Stimulated activated effector memory CD8-positive, alpha-beta T cell treated with anti-CD3 and anti-CD28 coated beads, Interleukin-12 subunit alpha, Interleukin-12 subunit beta, amount 100 ng/mL, for 72 hours (primary cell): ENCODE measurements at places on chromosomes 3 and 15.
A peak's percentile ranks its signal among the peaks of the same experiment; 100 is the strongest.

DNA sequence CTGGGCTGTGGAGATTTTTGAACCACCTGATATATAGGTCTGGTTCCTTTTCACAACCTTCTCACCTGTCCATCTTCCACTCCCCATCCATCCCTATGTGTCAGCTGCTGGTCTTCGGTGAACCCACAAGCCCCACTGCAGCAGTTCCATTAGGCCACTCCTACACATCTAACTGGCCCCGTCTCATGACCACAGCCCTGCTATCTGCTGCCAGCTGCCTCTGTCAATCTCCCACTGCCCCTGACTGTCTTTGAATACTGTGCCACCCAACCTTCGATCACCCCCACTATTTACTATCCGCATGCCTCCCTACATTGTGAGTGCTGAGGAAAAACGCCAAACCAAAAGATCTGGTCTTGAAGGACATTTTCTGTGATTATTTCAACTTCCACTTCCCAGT lies 795.4 kb downstream of the IGSF11 start:
- DNase-seq, result no peak

GRCh38 chr3:56904552-56905215 lies 102.9 kb upstream of the ARHGEF3 start:
- DNase-seq, result no peak

GRCh38 chr15:70492240-70493177 lies 270.8 kb downstream of the UACA start:
- peak; percentile 82 for DNase-seq

DNA sequence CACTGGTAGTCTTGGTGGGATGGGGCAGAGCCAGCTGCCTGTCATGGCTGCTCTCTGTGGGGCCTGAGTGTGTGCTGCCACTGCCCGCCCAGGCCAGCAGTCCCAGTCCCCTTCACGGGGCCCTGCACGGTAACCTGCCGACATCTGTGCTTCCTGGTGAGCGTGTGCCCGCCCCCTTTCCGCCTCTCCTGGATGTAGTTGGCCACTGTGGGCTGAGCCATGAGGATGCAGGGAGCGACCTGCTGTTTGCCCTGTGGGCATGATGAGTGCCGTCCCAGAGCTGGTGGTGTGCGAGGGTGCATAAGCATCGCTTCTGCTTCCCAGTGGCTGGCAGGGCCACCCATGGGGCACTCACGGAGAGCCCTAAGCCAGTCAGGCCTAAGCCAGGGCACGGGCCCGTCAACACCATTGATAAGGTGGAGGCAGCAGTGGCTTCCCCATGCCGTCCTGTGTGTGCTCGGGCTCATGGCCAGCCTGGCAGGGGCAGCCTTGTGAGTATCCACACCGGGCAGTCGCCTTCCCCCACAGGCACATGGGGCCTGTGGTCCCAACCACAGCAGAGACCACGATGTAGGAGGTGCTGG lies 14.6 kb downstream of the PLXNA1 start:
- DNase-seq, result no peak

DNA sequence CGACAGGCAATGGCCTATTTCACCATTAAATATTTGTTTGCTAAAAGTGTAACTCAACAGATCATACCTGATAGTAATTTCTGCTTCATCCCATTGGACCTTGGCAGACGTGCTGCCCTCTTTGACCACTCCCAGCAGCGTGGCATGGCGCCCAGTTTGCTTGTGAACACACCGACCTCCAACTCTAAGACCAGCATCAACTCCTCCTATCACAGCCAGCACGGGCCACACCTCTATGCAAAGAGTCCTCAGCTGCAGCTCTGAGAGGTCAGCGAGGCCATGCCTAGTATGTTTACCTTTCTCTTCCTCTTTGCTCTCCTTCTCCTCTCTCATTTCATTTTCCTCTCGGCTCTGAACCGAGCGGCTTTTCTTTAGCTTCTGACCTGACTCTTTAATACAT lies 80.6 kb downstream of the FBXL22 start:
- DNase-seq, result no peak

DNA sequence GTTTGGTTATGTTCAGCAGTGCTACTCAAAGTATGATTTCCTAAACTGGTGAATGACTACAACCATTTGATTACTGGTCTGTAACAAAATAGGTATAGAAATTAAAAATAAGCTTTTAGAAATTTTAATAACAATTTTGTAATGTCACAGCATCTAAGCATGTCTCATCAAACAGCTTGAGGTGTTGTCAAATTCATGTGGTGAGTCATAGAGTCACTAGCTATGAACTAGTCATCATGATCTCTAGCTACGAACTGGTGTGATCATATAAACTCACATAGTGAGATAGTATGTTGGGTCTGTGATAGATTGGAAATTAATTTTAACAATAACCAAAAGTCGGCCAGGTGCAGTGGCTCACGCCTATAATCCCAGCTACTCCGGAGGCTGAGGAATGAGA lies 213.9 kb upstream of the RBMS3 start:
- no peak for DNase-seq

- DNase-seq, result no peak
Observed at GRCh38 chr3:60177726-60178125, 1073.5 kb downstream of the FHIT start.

- DNase-seq, result no peak
Observed at GRCh38 chr15:68812597-68813431, 7.9 kb downstream of the ANP32A start.

- DNase-seq, result no peak
Observed at GRCh38 chr3:186653984-186654383, 11.8 kb upstream of the HRG start.

DNA sequence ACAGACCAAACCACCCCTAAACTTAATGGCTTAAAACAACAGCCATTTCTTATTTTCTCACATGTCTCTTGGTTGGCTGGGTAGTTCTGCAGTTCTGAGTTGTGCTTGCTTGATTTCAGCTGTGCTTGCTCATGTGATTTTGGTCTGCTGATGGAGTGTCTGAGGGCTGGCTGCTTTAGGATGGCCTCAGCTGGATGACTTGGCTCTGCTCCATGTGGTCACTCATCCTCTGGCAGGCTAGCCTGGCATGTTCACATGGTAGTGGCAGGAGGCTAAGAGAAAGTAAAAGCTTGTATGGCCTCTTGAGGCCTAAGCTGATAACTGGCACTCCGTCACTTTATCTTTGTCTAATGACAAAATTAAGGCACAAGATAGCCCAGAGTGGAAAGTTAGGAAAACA lies 4.1 kb downstream of the SV2B start:
- DNase-seq, result no peak

DNA sequence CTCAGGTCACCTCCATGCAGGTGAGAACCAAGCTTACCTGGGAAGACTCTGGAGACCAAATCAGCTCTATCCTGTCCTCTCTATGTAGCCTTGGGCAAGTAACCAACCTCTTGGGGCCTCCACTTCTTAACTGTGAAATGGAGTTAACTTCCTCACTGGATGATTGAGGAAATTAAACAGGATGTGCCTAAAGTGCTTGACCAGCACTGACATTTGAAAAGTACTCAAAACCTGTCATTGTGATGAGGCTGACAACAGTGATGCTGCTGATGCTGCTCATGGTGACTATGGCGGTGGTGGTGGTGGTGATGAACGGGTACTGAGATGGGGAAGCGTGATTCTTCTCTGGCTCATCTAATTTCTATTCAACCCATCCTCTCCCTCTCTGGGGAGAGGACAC lies 22.3 kb downstream of the VIPR1 start:
- DNase-seq, result no peak

DNA sequence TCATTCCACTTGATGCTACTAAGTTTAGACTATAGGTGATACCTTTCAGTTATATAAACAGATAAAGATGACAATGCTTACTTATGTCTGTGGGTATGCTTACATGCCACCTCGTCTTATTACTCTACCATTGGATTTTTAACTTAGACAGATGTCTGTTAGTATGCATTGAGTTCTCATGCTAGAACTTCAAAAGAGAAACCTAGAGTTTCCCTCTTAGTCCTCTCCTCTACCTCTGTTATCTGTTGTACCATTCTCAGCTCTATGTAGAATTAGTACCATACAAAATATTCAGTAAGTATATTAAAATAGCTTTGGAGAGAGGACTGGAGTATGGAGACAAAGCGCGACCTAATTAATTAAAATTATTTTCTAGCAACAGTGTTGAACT lies 111.3 kb downstream of the BBX start:
- DNase-seq, result no peak

DNA sequence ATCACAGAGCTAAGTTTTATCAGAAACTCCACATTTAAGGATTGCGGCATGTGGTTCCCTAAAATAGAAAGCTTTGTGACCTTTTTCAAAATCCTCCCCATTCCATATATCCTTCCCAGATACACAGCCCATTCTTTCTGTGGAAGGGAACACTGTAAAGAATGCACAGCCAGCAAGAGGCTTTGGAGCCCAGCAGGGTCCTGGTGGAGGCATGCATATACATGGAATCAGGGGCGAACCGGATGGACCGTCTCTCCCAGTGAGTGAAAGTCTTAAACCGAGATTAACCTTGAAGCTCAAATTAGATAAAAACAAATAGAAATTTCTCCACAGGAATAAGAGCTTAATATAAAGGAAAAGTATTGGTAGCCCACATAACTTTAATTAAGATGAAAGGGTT lies 436.2 kb upstream of the MDFIC2 start:
- no peak for DNase-seq

DNA sequence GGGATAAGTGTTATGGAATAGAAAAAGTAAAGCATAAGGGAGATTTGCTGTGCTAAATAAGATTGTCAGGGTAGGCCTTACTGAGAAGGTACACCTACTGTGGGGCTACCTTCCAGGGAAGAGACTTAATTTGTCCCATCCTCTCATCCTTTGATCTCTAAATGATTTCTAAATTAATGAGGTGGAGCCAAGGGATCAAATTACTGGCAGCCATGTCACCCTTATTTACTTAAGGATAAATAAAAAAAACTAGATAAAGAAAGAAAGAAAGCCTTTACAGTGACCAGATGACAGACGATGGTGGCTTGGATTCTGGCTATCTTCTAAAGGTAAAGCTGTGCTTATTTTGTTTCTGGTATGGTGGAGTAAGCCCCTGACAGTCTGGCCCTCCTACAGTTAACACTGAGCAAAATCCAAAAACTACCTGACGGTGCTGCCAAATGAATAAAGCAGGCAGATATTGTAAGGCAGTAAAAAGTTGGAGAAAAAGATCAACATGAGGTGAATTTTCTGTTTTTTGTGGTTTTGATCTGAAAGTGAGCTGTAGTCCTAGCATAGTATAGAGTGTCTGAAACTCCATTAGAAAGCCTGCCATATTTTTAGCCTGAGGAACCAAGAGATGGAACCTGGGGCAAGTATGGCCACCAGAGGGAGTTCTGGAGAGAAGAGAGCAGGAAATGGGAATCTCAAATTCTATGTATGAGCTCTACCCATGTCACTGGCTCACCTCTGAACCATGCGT lies 285.1 kb upstream of the MANF start:
- no peak for DNase-seq

GRCh38 chr3:121330634-121331033 lies 215.2 kb downstream of the POLQ start:
- DNase-seq, result no peak

- DNase-seq, result no peak
Observed at GRCh38 chr15:68734881-68735280, 85.8 kb downstream of the ANP32A start.

DNA sequence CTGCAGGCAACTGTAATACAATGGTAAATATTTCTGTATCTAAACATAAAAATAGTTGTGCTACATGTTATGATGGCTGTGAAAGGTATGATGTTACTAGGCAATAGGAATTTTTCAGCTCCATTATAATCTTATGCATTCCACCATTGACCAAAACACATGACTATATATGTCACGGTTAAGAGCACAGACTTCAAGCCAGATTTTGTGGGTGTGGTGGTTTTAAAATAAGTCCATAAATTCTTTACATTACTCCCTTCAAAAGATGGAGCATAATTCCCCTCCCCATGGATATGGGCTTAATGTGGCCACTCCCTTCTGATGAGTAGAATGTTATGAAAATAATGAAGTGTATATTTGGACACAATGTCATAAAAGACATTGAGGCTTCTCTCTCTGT lies 88.4 kb upstream of the TBC1D5 start:
- DNase-seq, result no peak

- no peak for DNase-seq
Observed at GRCh38 chr15:64630396-64631107, 144.8 kb downstream of the RBPMS2 start.

- DNase-seq, result peak; percentile 82
Observed at GRCh38 chr3:53255423-53255774, 423 bp downstream of the TKT start.

DNA sequence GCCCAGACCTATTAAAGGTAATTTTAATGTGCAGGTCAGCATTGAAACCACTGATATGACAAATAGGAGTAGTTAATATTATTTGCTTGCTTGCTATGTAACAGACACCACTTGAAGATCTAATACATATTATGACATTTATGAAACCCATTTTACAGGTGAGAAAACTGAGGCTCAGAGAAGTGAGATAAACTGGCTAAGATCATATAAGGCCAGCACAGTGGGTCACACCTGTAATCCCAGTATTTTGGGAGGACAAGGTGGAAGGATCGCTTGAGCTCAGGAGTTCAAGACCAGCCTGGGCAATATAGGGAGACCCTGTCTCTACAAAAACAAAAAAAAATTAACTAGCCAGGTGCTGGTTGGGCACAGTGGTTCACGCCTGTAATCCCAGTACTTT lies 33.1 kb upstream of the EIF4A2 start:
- no peak for DNase-seq

- DNase-seq, result no peak
Observed at GRCh38 chr3:178849199-178849910, 222.3 kb downstream of the ZMAT3 start.

DNA sequence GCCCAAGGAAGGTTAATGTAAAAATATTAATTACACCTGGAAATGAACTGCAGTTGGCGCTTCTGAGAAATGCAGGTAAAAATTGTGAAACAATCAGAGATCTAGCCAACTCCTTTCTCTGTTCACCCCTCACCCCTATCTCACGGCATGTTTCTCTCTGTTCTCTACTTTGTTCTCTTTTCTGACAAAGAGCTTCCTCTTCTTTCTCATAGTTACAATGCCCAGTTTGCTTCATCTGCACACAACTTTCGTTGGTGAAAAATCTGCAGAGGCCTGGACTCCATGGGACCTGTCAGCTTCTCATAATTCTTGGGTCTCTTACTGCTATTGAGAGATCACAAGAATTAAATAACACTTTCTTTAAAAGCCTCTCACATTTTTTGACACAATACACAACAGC lies 212.9 kb upstream of the LRRN1 start:
- no peak for DNase-seq

GRCh38 chr3:123282461-123282860 lies 80.7 kb downstream of the SEC22A start:
- DNase-seq, result no peak

DNA sequence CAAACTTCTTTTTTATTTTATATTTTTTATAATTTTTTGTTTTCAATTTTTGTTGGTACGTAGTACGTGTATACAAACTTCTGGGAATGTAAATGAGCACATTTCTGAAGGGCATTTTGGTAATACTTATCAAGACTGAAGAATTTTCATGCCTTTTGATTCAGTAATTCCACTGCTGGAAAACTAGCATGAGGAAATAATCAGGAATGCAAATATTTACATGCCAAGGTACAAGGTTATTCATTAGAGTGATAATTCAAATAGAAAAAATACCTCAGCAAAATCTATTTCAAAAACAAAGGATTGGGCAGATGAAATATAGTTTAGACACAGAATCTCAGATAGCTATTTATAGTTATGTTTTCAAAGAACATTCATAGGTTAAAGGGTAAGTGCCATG lies 128.7 kb downstream of the DMXL2 start:
- no peak for DNase-seq
